ENCODE measurements at places on chromosomes 3 and 15. TPM values are rescaled to one million over a fixed set of nuclear protein-coding genes. Genes with fewer than 3 reads are reported as not detected.

NAALADL2 gene
- not detected for total RNA-seq

GRCh38 chr15:60020736-60021135 is 16.6 kb downstream of the FOXB1 start:
- no peaks in the 10 kb centered on the region for H3K36me3 ChIP-seq
- DNase-seq, result no peak
- H3K27ac ChIP-seq, result no peak overlapping the region
- no peaks in the 10 kb centered on the region for H3K4me1 ChIP-seq

- no peaks in the 10 kb centered on the region for H3K36me3 ChIP-seq
- H3K4me1 ChIP-seq, result peaks cover 29% of the 10 kb centered on the region
- no peak overlapping the region for H3K27ac ChIP-seq
- H3K27me3 ChIP-seq, result no peaks in the 10 kb centered on the region
Observed at GRCh38 chr3:108100906-108101660, 10.3 kb upstream of the CD47 start.

- no peak overlapping the region for H3K4me3 ChIP-seq
- no peaks in the 10 kb centered on the region for H3K36me3 ChIP-seq
- no peak overlapping the region for H3K27ac ChIP-seq
- no peaks in the 10 kb centered on the region for H3K4me1 ChIP-seq
- DNase-seq, result no peak
- H3K27me3 ChIP-seq, result no peaks in the 10 kb centered on the region
Observed at GRCh38 chr3:168544097-168544957, 448.6 kb upstream of the GOLIM4 start.

DNA sequence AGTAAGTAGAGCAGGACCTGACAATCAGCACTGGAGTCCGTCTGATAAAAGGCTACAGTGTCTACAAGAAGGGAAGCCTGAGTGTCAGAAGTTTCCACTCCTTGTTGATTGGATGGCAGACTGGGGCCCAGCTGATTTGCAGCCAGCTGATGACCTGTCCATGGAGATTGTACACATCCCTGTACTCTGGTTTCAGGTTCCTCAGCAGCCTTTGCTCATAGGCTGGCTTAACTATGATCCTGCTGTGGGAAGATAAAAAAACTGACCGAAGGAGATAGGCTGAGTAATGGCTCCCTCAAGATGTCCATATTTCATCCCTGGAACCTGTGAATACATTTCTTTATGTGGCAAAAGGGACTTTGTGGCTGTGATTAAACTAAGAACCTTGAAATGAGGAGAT is 11.7 kb upstream of the LACTB start:
- no peaks in the 10 kb centered on the region for H3K27me3 ChIP-seq
- H3K36me3 ChIP-seq, result no peaks in the 10 kb centered on the region
- no peak for DNase-seq

DNA sequence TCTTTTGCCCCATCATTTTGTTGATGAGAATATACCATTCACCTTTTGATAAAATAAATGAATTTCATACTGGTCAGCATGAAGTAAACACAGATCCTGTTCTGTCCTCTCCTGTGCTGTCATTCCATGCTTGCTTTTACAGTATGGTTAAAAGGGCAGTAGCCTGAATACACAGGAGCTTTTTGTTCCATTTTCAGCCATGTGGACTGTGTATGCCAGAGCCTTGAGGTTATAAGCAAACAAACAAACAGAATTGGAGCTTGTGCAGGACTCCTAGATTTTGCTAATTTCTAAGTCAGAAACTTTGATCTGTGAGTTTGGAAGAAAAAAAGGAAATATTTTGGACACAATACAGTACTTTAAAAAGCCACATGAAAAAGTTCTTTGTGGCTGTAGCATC is 91.9 kb downstream of the LRRC28 start:
- no peaks in the 10 kb centered on the region for H3K4me1 ChIP-seq
- no peaks in the 10 kb centered on the region for H3K36me3 ChIP-seq
- H3K4me3 ChIP-seq, result no peak overlapping the region
- H3K27me3 ChIP-seq, result no peaks in the 10 kb centered on the region
